Fibroblast of lung (primary cell): ENCODE measurements at places on chromosomes 2 and 18. TPM values are rescaled to one million over a fixed set of nuclear protein-coding genes. Genes with fewer than 3 reads are reported as not detected.

The TMEM127 gene
- total RNA-seq, result 15.2 and 20.8 TPM in 2 replicates

The CNDP1 gene
- not detected in 2 replicates for total RNA-seq

The FBLN7 gene
- 0.51 and 0.99 TPM in 2 replicates for total RNA-seq

The CFAP65 gene
- not detected in 2 replicates for total RNA-seq

The EN1 gene
- total RNA-seq, result under 0.01 TPM in 1 of 2 replicates, not detected in the other

The AGAP1 gene
- total RNA-seq, result 7.7 and 10.6 TPM in 2 replicates

The EFEMP1 gene
- 467 and 615 TPM in 2 replicates for total RNA-seq

The SKOR2 gene
- not detected in 2 replicates for total RNA-seq

The ACKR3 gene
- 0.17 and 2.3 TPM in 2 replicates for total RNA-seq

The NAT8 gene
- not detected in 2 replicates for total RNA-seq

The MAT2A gene
- 176 and 270 TPM in 2 replicates for total RNA-seq

The SIX3 gene
- total RNA-seq, result not detected in 2 replicates

The HOXD3 gene
- not detected in 2 replicates for total RNA-seq

The AGBL5 gene
- total RNA-seq, result 19.8 TPM in 2 replicates

The YES1 gene
- 49.5 and 79.6 TPM in 2 replicates for total RNA-seq

The UGT1A10 gene
- not detected in 2 replicates for total RNA-seq

The NYAP2 gene
- under 0.01 TPM in 1 of 2 replicates, not detected in the other for total RNA-seq

The DLX2 gene
- not detected in 2 replicates for total RNA-seq

The ZBTB7C gene
- 0.33 and 0.51 TPM in 2 replicates for total RNA-seq

The MROH2A gene
- total RNA-seq, result not detected in 2 replicates

The ZNF396 gene
- total RNA-seq, result 2.8 and 5.0 TPM in 2 replicates

The CNOT9 gene
- total RNA-seq, result 31.1 and 31.4 TPM in 2 replicates

The ARMC9 gene
- 60.4 and 153 TPM in 2 replicates for total RNA-seq

The NT5C1B gene
- not detected in 2 replicates for total RNA-seq

The CROCC2 gene
- total RNA-seq, result 0.33 and 0.51 TPM in 2 replicates

The DPY30 gene
- 50.5 and 69.9 TPM in 2 replicates for total RNA-seq

The NAB1 gene
- total RNA-seq, result 46.6 and 46.7 TPM in 2 replicates

The RGPD4 gene
- total RNA-seq, result under 0.01 TPM in 1 of 2 replicates, not detected in the other

The TANC1 gene
- 30.8 and 41.9 TPM in 2 replicates for total RNA-seq

The RASGRP3 gene
- 0.26 and 0.50 TPM in 2 replicates for total RNA-seq

The DSG4 gene
- not detected in 2 replicates for total RNA-seq

The YWHAQ gene
- 247 and 323 TPM in 2 replicates for total RNA-seq
